ENCODE measurements at places on chromosomes 6 and 20.

DNA sequence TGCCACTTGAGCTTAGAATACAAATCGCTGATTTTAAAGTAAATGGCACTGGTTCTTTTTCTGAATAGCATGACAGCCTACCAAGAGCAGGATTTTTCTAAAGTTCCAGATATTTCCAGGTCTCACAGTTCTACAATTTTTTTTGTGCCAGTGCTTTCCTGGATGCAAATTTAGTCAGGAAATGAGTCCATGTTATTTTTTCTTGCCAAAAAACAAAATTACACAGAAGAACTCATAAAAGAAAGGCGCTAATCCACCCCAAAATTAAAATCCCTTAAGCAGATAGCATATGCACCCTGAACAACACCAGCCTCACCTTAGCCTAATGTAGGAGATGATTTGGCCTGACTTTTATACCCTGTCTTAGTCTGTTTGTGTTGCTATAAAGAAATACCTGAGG, 86.4 kb upstream of the ARG1 start:
- DNase-seq = no peak

GRCh38 chr20:24507182-24507853, 37.9 kb downstream of the SYNDIG1 start:
- no peak for DNase-seq

- no peak for DNase-seq
These were observed 16.4 kb downstream of the SRC start for GRCh38 chr20:37362231-37362792.

- no peak for DNase-seq
These were observed 120.1 kb upstream of the HDDC2 start for GRCh38 chr6:125421836-125422235.

DNA sequence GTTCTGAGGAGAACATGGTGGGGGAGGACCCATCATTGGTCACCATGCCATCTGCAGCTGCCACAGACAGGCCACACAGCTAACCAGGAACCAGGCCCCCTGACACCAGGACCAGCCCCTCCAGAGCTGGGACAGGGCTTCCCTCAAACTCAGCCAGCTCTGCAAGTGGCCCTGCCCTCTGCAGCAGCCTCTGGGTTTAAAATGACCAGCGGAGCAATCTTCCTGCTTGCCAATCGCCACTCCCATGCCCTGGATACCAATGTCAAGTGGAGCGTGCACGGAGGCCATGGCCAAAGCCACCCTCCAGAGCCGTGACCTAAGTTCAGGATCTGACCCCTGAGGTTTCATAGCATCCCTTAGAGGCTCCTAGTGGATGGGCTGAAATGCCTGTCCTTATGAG, 199.4 kb downstream of the SYNDIG1 start:
- DNase-seq = no peak

DNA sequence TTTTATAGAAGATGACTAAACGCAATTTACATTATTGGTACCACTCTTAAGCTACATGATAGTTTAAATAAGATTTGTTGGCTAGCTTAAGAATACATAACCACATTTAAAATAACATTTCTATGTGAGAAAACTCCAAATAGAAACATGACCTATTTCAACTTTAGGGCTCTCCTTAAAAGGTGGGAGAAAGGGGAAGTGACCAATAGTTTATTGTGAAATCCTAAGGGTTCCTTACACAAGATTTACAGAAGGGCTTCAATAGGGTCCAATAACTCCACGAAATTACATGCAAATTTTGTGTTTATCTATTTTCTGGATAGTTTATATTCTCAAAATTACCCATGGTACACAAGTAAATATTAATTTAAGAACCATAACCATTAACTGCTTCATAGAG, 91.6 kb upstream of the DST start:
- DNase-seq = no peak

GRCh38 chr20:11436113-11436905, 481.4 kb upstream of the BTBD3 start:
- DNase-seq = no peak

- no peak for DNase-seq
These were observed 349.4 kb upstream of the MAP3K7 start for GRCh38 chr6:90936286-90936685.

DNA sequence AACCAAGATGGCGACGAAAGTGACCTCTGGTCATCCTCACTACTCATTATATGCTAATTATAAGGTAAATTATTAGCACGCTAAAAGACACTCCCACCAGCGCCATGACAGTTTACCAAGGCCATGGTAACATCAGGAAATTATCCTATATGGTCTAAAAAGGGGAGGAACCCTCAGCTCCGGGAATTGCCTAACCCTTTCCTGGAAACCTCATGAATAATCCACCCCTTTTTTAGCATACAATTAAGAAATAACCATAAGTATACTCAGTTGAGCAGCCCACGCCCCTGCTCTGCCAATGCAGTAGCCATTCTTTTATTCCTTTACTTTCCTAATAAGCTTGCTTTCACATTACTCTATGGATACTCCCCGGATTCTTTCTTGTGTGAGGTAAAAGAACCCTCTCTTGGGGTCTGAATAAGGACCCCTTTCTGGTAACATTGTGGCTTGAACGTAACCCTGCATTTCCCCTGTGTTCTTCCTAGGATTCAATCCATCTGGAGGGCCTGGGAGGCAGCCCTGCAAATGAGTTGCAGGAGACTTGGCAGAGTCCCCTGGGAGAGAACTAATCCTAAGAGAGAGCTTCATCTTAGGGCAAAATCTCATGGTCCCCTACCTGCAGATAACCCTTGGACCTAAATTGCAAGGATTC, 225.6 kb upstream of the JARID2 start:
- no peak for DNase-seq

GRCh38 chr20:63217706-63218105, 1.8 kb upstream of the YTHDF1 start:
- DNase-seq = peak; percentile 27

DNA sequence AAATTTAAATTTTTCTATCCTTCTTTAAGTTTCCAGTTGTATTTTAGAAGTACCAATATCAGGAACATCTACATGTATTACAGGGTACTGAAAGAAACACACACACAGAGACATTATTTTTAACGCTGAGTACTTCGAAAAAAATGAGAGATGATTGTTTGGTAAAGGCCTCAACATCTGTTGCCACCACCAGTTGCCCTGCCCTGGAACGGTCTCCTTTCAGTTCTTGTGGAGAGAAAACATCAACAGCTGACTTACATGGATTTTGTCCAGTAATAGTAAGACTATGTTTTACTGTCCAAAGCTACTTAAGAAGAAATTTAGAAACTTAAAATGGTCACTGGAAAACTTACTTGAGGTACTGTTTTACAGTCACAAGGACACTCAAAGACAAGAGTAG, 16.7 kb downstream of the HMGCLL1 start:
- no peak for DNase-seq

- DNase-seq = no peak
These were observed 63.0 kb downstream of the EZR start for GRCh38 chr6:158756126-158756525.

DNA sequence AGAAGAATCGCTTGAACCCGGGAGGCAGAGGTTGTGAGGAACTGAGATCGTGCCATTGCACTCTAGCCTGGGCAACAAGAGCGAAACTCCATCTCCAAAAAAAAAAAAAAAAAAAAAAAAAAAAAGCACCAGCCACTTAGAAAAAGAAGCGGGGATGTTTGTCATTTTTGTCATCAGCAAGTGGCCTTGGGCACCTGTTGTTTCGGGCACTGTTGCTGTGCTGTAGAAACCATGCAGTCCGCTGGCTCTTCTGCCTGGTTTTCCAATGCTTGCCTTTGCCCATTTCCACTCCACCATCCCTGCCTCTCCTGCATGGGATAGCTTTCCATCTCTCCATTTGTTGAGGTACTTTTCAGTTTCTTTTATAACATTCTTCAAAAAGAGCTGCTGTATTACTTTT, 129.3 kb downstream of the ARID1B start:
- no peak for DNase-seq

DNA sequence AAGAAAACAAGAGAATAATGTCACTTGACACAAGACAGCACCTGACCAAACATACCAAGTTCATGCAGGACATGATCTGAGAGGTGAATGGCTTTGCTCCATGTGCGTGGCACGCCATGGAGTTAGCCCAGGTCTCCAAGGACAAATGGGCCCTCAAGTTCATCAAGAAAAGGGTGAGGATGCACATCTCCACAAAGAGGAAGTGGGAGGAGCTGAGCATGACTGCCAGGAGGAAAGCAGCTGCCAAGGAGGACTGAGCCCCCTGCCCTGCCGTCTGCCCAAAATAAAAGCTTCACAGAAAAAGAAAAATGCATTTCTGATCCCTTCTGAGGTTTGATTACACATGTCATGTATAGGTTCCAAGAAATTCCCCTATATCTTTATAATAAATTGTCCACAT, 82.0 kb upstream of the TSHZ2 start:
- no peak for DNase-seq

DNA sequence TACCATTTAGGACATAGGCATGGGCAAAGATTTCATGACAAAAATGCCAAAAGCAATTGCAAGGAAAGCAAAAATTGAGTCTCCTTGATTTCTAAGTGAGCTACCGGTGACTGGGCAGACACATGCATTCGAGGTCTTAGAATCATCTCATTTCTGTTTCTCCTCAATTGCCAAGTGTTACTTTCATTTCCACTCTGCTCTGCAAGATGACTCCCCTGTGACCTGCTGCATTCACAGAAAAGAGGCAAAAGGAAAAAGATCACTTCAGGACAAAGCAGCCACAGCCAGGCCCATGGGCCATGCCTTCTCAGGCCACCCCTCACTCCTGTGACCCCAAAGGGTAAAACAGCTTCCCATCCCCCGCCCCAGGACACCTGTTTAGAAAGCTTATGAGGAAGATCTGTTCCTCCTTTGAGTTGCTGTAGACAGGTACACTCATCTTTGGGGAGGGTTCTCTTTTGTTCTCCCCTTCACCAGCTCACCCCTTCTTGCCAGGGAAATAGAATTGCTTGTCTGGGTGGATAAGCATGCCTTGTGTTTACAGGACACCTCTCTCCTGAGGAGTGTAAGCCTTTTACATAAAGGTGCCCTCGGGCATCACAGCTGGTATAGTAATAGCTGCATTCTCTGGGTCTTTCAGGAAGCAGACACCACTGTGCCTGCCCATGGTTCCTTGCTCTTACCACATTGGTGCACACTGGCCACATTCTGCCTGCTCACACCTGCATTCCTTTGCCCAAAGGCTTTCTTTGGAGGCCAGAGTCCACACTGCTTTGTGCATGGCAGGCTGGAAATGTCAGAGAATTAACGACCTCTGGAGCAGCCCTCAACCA, 105.0 kb downstream of the SLC24A3 start:
- no peak for DNase-seq

DNA sequence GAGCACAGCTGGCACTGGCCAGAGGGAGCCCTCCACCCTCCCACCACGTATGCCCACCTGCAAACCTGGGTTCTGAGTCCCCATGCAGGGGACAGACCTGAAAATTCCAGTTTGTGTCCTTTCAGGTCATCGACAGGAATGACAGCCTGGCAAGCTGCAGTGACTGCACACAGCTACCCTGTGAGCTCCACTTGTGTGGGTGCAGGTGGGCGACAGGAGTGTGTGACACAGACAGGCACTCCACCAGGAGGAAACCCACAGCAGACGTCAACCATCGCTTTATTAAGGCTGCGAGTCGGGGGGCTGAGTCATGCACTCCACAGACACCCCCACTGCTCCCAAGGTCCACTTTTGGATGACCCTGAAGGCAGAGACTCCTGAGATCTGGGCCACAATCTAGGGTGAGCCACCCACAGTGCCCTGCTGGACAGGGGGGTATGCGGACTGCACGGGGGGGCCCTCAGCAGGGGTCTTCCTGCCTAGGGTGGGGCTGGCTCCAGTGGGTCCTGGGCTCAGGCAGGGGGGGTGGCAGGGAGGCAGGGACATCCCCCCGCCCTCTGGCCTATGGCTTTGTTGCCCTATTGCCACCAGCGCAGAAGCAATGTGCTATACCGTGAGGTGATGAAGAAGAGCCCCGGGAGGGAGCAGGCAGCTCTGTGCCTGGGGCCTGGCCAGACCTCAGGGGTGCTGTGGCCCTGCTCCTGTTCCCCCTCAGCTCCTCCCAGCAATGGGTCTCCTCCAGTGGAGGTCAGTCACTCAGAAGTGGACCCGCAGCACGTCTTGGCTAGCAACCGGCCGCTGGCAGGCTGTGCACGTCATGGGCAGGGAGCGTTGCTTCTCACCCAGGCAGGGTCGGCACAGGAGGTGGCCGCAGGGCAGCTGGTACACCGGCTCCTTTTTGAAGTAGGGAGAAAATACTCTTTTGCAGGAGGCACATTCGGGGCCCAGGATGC, 25.1 kb upstream of the AVP start:
- DNase-seq = no peak

GRCh38 chr20:10856237-10857015, 182.6 kb upstream of the JAG1 start:
- no peak for DNase-seq

DNA sequence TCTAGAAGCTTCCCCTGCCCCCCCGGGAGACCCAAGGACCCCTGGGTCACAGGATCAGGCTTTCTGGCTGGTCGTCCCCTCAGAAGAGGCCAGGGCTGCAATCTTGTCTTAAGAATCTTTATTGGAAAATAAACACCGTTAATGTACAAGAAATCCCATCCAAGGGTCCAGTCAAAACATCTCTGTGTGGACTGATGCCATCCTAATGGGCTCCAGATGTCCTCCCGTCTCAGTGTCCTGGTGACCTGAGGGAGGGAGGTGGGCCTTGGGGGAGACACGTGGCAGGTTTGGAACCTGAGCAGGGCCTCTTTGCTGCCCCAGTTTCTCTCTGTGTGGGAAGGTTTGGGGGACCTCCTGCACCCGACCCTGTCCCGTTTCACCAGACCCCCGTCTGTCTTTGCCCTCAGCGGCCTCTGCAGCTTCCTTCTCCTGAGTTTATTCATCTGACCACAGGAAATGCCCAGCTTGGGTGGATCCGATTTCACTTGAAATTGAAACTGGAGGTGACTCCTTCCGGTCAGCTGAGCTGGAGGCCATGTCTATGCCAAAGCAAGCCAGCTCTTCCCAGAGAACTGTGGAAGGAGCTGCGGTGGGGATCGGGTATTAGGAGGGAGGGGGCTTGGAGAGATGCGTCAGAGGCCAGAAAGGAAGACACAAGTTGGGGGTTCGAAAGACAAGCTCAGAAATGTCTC, 75.1 kb downstream of the SLC2A10 start:
- DNase-seq = no peak

- no peak for DNase-seq
These were observed 166.0 kb upstream of the PLN start for GRCh38 chr6:118382126-118382525.

- no peak for DNase-seq
These were observed 37.9 kb upstream of the RNF24 start for GRCh38 chr20:4053071-4053919.

DNA sequence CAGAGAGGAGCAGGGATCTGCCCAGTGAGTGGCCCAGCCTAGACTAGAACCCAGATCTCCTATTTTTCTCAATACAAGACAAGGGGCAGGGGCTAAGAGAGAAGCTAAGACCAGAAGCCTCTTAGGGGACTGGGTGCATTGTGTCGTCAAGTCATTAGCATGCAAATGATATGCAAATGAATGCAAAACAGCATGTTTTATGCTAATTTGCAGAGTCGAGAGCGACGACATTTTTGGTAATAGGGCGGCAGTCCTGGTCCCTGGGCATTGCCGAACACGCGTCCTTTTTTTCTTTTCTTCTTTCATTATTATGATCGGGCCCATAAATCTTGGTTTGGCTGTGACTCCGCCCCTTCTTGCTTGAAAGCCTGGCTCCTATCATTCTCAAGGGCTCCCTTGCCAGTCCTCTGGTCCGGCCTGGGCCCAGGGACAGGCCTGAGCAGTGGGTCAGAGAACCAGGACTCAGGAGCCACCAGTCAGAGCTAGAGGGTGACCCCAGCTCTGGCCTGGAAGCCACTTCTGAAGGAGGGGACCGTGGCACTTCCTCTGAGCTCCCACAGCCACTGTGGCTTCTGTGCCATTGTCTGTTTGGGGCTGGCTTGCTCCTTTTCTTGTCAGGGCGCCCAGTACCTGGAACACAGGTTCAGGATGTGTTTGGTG, 32.0 kb upstream of the SCRT2 start:
- no peak for DNase-seq
